ENCODE measurements at places on chromosomes 5 and 9.

DNA sequence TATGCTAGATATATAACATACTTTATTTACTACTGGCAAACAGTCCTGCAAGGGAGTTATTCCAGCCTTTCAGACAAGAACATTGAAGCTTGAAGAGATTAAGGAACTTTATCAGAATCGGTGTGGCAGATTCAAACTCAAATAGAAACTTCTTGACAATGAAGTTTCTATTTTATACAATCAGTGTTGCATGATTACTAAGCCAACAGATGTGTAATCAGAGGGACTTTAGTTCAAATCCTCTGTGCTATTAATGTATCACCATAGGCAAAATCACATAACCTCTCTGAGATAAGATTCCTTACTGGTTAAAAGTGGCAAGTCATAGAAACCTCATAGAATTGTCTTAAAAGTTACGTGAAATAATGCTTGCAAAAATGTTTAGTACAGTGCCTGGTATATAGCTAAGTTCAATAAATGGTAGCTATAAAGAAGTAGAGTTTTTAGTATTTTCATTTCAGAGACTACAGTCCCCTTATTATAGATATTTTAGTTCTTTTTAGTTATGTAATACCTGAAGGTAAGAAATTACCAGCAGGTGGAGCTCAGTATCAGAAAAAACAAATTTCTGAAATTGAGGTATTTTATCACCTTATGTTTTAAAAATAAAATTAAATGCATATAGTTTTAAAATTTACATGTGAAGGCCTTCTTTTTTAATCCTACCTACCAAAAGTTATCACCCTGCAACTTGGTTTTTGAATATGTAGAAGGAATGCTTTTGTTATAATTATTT, 172.1 kb downstream of the FER start:
- DNase-seq, result no peak

- DNase-seq, result no peak
Measured at GRCh38 chr9:7456377-7456776, 343.2 kb downstream of the DMAC1 start.

- DNase-seq, result no peak
Measured at GRCh38 chr5:57817001-57817453, 334.4 kb upstream of the ACTBL2 start.

GRCh38 chr5:4487581-4487980, 652.5 kb upstream of the ADAMTS16 start:
- no peak for DNase-seq

DNA sequence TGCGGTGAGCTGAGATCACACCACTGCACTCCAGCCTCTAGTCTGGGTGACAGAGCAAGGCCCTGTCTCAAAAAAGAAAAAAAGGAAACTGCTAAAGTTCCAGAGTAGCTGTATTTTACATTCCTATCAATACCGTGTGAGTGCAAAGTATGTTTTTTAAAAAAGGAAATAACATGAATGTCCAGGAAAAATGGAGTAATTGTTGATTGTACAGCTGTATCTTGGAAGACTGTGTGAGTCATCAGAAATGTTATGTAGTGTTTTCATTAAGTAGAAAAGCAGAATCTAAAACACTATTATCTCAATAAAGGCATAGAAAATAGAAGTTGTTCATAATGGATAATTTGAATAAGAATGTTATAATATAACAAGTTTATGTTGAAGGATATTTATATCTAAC, 53.9 kb downstream of the ZCCHC7 start:
- DNase-seq, result no peak

GRCh38 chr5:52469420-52469819, 318.3 kb upstream of the ITGA1 start:
- peak; percentile 4 for DNase-seq

- DNase-seq, result no peak
Measured at GRCh38 chr5:147893820-147894219, 12.5 kb downstream of the C5orf46 start.

GRCh38 chr9:95017062-95017461, 290.6 kb downstream of the AOPEP start:
- DNase-seq, result no peak

Measured in activated CD4-positive, alpha-beta T cell treated with anti-CD3 and anti-CD28 coated beads for 48 hours (primary cell).